Activated T-cell treated with anti-CD3 and anti-CD28 coated beads for 4 hours (primary cell): ENCODE measurements at places on chromosomes 3 and 15.

- DNase-seq = no peak
Measured at GRCh38 chr3:21920421-21920861, 169.4 kb upstream of the ZNF385D start.

DNA sequence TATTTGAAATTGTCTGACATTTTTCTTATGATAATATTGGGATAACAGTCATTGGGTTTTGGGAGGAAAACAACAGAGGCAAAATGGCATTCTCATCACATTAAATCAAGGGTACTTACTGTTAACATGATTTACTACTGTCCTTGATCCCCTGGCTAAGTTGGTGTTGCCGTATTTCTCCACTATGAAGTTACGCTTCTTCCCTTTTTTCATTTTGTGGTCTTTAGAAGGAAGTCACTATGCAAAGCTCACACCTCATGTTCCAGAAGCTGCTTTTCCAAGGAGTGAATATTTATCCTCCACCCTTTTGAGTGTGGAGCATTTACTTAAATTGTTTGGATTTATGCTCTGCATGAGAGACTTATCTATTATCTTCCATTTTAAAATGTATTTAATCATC lies 63.7 kb downstream of the ALCAM start:
- DNase-seq = no peak

GRCh38 chr3:109553591-109554371 lies 216.4 kb upstream of the DPPA4 start:
- DNase-seq = no peak

GRCh38 chr15:77643764-77644163 lies 11.1 kb upstream of the LINGO1 start:
- DNase-seq = no peak

DNA sequence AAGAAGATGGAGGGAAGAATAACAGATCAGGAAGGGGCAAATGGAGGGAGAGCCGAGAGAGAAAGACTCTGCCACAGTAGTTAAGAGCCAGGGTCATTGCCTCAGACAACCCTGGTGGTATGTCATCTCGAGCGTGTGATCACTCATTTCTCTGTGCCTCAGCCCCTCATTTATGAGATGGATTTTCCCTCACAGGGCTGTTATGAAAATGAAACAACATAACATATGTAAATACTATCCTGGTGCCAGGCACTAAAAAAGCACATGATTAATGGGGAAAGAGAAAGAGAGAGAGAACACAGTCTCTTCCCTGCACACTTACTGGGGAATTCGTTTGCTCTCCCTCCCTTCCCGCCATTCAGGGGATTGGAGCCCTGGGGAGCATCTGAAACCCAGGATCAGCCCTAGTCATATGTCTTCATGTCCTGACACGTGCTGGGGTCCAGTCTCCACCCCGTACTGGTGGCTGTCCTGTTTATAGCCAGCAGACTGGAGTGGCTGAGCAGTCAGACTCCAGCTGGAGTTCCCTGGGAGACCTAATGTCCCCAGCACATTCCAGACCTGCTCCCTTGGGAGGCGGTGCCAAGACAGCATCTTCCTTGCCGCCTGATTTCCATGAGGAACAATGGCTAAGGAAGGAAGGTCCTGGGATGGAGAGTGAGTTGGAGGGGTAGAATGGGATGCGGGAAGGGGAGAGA lies 14.7 kb upstream of the AMOTL2 start:
- DNase-seq = no peak

DNA sequence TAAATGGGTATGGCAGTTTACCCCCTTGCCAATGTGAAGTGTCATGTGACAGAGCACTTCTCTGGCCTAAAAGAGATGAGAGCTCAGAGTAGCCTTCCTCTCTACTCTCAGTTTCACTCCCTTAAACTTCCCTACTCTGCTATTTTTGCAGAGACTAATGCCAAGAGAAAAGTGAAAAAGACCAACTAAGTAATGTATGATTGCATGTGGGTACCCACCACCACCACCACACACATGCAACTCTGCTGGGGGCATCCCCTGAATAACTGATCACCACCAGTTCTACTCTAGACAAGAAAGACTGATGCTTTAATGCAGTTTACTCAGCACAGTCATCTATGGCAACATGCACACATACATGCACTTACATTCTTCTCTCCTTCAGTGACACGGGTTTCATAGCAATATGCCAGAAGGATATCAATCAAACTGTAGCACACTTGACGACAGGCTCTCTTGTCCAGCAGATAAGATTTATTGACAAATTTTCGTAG lies 31.3 kb downstream of the SHQ1 start:
- DNase-seq = no peak

DNA sequence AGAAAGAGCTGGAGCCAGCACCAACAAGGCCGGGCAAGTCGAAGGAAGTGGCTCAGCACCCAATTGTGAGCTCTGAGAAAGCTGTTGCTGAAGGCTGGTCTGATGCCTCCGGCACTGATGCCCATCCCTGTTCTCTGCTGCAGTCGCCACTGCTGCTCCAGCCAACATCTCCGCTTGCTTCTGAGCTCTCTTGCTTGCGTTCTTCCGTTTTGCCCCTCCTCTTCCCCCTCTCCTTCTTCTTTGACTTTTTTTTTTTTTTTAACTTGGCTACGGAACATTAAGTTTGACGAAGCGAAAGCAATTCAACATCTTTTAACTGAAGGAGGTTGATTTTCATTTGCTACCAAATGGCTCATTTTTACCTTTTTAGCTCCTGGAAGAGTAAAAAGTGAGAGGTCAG lies 442.9 kb downstream of the MCTP2 start:
- DNase-seq = no peak

DNA sequence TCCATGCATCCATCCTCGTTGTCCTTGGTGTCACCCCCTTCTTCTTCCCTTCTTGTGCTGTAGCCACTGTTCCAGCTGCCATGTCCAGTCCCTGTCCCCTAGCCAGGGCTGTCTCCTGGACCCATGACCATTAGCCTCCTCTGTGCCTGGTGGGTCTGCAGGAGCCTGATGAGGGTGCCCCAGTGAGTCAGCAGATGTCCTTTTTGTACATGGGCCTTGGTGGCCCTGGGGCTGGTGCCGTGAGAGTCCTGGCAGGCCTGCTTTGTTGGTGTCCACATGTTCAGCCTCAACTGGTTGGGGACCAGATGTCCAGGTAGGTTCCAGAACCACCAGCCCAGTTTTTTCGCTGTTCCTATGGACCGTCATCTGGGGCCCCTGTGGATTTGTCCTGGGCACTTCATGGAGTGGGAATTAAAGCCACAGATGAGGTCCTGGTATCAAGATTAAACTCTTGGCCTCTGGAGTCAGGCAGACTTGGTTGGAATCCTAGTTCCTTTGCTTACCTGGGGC lies 66.1 kb downstream of the FBLN2 start:
- DNase-seq = no peak

GRCh38 chr3:175066617-175067415 lies 207.7 kb downstream of the NAALADL2 start:
- DNase-seq = no peak

- DNase-seq = no peak
Measured at GRCh38 chr15:42457445-42458442, 33.2 kb downstream of the ZNF106 start.

GRCh38 chr15:50066202-50066601 lies 52.8 kb downstream of the ATP8B4 start:
- no peak for DNase-seq

DNA sequence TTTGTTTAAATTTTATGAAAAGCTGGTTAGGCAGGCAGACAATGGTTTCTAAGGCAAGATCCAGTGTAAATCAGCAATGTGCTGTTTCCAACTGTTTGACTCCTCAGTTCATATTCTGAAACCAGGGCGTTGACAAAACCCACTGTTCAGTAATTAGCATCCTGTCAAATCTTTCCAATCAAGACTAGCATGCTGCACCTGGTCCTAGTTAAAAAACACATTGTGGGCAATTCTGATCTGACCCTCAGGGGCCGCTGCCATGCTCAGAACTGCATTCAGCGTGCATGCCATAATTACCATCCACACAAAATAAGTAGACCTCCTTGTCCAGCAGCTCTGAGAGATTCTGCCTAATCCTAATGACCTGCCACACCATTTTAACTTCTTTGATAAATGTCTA lies 20.9 kb upstream of the RBP1 start:
- no peak for DNase-seq

DNA sequence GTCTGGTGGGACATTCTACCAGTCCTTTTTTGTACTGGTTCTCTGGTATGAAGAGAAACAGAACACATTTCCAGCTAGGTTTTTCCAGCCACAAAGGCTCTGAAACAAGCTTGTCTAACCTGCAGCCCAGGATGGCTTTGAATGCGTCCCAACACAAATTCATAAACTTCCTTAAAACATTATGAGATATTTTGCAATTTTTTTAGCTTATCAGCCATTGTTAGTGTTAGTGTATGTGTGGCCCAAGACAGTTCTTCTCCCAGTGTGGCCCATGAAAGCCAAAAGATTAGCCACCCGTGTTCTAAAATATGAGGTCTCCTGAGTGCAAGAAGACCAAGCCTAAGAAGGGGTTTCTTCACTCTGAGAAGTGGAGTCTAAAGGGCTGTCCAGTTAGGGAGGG lies 18.4 kb upstream of the TIMP4 start:
- no peak for DNase-seq
